ENCODE measurements at places on chromosomes 13 and 19. TPM values are rescaled to one million over a fixed set of nuclear protein-coding genes. Genes with fewer than 3 reads are reported as not detected.
A peak's percentile ranks its signal among the peaks of the same experiment; 100 is the strongest.

The SIGLEC10 gene
- total RNA-seq, result 0.53 TPM

The FOXA3 gene
- total RNA-seq, result 17.0 TPM

The TMEM91 gene
- 13.7 TPM for total RNA-seq

The ZNF57 gene
- 2.5 TPM for total RNA-seq

The TRPC4 gene
- not detected for total RNA-seq

The CALR3 gene
- not detected for total RNA-seq

The SLC25A42 gene
- 14.0 TPM for total RNA-seq

The CACNA1A gene
- total RNA-seq, result 25.7 TPM

The IFNL1 gene
- total RNA-seq, result not detected

The IER2 gene
- total RNA-seq, result 91.2 TPM

The GSK3A gene
- 44.1 TPM for total RNA-seq

The OLFM2 gene
- total RNA-seq, result 1.1 TPM

The IGFL3 gene
- total RNA-seq, result not detected

The ZNF20 gene
- 6.6 TPM for total RNA-seq

The SOX1 gene
- total RNA-seq, result not detected

The PPFIA3 gene
- total RNA-seq, result 13.8 TPM

- DNase-seq, result peak; percentile 82
Observed at GRCh38 chr19:34838753-34839431, 65.9 kb upstream of the ZNF599 start.

DNA sequence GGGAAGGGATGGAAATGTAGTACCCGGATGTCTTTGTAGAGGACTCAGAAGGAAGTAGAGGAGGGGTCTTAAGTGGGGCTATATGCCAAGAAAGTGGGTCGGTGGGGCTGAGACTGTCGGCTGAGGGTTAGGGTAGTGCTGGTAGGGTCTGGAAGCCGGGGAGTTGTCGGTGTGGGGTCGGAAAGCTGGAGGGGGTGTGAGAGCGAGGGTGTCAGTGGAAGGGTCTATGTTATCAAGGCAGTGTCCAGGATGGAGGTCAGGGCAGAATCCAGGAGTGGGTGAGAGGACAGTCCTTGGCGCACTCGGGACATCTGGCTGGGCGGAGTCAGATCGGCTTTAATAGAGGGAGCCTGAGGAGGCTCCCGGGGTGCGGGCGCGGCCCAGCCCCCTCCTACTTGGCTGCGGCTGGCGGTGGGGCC is 1.7 kb downstream of the HSPB6 start:
- DNase-seq, result no peak

DNA sequence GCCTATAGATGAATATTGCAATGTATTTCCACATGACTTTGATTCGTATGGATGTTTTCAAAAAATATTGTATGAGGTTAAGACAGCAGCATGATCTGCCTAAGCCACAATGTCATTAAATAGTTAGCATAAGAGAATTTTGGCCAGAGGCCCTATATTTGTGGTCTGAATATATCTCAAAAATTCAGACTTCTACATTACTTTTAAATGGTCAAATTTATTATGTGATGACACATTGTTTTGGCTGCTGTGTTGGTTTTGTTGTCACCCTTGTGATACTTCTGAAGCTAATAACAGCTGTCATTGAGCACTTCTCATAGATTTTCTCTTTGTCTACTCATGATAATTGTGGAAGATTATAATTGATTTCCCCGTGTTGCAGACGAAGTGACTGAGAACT is 288.2 kb downstream of the MYO16 start:
- DNase-seq, result no peak

GRCh38 chr13:19862481-19863313 is 752 bp downstream of the ZMYM5 start:
- DNase-seq, result peak; percentile 42

GRCh38 chr13:30371649-30372265 is 50.5 kb upstream of the UBE2L5 start:
- peak; percentile 93 for DNase-seq

DNA sequence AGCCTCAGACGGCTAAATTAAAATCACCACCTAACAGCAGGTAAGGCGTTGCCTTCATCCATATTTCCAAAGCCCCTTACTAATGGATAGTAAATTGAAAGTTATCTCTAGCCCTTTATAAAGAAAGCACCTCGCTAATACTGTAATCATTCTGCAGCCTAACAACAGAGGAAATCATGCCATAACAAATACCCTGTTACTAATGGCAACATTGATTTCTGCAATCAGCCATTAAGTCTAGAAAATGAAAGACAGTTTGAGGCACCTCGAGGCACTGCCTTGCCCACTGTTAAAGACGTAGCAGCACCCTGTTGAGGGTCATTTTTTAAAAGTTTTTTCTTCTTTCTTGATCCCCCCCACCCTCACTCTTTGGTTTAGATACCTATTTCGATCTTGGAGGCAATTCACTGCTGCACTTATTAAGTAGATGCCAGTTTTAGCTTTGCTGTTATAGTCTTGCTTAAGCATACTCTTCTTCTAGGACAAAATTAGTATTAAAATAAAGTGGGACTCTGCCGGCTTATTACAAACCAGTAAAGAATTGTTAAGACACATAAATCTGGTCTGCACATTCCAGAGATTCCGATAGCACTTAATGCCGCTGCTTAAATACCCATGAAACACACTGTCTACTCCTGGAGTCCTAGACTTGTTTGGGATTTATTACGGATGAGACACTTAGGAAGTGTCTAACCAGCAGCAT is 74.8 kb downstream of the ZNF536 start:
- no peak for DNase-seq

- no peak for DNase-seq
Observed at GRCh38 chr19:18231775-18232174, 5.5 kb upstream of the PDE4C start.

DNA sequence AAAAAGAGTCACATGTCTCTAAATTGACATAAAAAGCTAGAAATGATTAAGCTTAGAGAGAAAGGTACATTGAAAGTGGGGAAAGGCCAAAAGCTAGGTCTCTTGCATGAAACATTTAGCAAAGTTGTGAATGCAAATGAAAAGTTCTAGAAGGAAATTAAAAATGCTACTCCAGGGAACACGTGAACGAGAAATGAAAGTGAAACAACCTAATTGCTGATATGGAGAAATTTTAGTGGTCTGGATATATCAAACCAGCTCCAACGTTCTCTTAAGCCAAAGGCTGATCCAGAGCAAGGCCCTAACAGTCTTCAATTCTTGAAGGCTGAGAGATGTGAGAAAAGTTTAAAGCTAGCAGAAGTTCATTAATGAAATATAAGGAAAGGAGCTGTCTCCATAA is 419.8 kb downstream of the SLITRK6 start:
- DNase-seq, result no peak

DNA sequence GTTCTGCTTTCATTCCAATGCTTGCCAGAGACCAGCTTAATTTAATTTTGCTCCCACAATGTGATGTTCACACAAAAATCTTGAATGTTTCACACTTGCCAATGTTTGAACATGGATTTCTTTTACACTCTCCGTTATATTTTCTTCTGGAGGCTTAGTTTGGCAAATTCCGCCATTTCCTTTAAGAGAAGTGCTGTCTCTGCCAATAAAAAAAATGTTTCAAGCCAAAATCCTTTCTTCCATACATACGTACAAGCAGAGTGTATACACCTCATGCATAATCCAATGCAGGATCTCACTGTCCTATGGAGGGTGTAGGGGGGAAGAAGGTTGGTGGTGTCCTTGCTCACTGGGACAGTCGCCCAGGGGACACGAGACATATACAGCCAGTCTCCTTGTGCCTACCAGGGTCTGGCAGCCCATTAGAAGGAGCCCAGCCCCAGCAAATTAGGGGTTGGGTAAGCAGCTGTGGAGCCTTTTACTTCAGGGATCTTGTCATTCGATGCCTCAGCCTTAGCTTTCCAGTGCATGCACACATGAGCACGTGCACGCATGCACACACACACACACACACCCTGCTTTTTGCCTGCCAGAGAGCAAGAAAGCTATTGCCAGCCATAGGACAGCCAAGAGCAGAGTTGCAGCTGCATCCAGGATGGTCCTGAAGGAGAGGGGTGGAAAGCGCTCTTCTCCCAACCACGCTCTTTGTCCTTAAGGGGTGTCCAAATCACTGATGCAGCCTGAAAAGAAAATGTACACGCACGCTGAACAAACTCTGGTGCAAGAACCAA is 208.3 kb downstream of the FOXO1 start:
- DNase-seq, result no peak

GRCh38 chr13:51738226-51738905 is 65.6 kb downstream of the DHRS12 start:
- no peak for DNase-seq

DNA sequence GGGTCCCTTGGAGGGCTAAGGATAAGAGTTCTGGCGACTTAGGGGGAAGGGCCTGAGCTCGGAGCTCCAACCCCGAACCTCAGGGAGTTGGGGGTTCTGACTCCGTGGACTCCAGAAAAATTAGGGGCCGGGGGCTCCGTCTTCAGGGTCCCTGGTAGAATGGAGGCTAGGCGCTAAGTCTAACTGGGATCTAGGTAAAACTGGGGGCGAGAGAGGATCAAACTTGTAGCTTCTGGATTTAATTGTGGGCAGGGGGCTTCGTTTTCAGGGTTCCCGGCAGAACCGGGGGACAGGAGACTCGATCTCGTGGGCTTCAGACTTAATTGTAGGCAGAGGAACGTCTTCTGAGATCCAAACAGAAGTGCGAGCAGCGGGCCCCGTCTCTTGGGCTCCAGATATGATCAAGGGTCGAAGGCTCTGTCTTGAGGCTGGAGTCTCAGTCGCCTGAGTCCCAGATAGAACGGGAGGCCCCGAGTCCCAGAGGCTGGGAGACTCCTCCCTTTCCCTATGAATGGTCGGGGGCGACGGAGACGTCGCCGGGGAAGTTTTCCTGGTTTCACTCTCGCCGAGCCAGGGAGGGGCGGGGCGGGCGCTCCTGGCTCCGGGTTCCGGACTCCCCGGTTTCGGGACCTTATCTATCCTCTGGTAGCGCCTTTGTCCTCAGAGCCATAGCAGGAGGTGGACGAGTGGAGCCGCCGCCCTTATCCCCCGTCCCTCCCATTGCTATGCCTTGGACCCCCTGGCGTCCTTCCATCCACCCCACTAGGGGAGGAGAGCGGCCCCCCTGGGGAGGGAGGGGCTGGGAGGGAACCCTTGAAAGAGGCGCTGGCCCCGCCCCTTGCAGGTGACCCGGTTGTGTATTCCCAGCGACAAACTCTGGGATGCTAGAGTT is 1.3 kb downstream of the NECTIN2 start:
- DNase-seq, result peak; percentile 89

DNA sequence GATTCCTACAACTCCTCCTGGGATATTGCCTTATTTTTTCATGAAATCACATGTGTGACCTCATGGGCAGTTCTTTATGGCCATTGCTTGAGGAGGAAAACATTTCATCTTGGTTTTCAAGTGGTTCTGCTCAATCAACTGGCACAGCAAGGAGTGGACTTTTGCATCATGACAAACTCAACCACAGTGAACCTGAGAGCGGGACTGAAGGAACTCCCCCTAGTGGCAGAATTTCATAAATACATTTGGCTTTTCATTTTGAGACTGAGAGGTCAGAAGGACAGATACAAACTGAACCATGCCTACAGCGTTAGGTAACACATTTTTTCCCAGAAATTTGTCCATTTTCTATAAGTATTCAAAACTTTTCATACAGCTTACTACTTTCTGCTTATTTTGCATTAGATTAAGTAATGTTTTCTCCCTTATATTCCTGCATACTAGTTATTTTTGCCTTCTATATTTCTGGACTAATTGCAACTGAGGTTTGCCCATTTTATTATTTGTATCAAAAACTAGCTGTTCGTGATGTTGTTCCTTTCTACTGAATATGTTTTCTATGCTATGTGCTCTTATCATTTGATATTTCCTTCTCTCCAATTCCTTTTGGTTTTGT is 13.4 kb upstream of the SIGLEC12 start:
- no peak for DNase-seq

GRCh38 chr13:52348983-52349780 is 56.8 kb downstream of the THSD1 start:
- no peak for DNase-seq

- no peak for DNase-seq
Observed at GRCh38 chr19:38213911-38214625, 10.0 kb downstream of the DPF1 start.

- DNase-seq, result no peak
Observed at GRCh38 chr19:17484520-17485185, 14.3 kb downstream of the SLC27A1 start.

DNA sequence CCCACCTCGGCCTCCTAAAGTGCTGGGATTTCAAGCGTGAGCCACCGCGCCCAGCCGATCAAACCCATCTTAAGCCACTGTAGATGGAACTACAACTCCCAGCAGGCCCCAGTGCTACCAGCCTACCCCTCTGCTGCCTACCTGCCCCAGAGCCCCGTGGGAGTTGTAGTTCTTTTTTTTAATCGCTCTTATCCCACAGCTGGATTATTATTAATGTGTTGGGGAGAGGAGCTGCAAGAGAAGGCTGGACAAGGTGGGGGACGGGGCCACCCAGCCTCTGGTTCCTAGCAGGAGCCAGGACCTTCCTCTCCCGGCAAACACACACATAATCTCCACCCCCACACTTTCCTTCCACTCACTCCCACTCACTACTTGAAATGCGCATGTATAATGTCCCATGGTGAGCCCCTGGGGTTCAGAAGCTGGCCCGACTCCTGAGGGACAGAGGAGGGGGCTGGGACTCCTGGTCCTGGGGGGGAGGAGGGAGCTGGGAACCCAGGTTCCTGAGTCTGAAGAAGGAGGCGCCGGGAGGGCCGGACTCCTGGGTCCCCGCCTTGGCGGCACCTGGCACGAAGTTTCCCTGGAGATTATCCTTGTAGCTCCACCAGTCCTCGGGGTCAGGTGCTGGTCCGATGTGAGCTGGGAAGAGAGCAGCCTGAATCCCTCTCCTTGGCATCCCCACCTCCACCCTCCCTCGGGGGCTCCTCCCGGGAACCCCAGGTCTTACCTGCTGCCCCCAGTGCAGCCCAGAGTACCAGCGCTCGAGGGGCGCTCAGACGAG is 958 bp downstream of the CA11 start:
- peak; percentile 90 for DNase-seq

GRCh38 chr13:26623125-26623524 is 65.6 kb downstream of the WASF3 start:
- no peak for DNase-seq

DNA sequence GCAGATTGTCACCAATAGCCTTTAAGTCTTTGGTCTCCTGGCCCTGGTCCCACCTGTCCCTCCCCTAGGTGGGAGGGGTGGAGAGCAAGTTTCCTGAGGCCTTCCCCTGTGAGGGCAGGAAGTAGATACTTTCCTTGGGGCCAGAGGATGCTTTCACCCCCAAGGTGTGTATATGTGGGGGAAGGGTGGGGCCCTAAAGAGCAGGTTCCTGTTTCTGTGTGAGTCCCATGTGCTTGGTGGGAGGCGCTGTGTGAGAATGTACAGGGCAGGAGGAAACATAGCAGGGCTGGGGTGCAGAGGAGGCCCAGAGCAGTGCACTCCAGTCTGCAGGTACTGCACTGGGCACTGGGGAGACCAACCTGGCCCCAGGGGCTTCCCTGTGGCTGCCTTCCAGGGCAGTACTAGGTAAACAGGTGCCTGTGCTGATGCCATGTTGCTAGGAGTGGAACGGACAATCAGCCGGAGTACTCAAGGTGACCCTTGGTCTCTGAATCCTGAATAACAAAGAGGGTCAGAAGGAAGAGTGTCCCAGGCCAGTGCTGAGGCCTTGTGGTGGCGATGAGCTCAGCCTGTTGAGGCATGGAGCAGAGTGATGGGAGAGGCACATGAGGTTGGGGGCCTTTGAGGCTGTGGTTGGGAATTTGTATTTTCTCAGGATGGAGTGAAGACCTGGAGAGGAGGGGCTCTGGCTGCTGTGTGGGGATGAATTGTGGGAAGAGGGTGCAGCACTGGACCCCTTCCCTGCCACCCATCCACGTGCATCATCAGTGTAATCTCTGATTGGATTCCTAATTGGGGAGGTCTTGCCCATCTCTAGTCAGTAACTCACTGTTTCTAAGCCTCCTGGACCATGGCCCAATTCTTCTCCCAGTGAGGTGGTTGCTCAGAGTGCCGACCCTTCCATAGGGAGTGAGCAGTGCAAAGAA is 5.1 kb downstream of the EGLN2 start:
- DNase-seq, result peak; percentile 93

- no peak for DNase-seq
Observed at GRCh38 chr13:90091611-90092010, 1255.9 kb upstream of the MIR17HG start.
